ENCODE measurements at places on chromosomes 1 and 21.

GRCh38 chr1:113793878-113794834 lies 18.1 kb downstream of the RSBN1 start:
- no peak for DNase-seq

DNA sequence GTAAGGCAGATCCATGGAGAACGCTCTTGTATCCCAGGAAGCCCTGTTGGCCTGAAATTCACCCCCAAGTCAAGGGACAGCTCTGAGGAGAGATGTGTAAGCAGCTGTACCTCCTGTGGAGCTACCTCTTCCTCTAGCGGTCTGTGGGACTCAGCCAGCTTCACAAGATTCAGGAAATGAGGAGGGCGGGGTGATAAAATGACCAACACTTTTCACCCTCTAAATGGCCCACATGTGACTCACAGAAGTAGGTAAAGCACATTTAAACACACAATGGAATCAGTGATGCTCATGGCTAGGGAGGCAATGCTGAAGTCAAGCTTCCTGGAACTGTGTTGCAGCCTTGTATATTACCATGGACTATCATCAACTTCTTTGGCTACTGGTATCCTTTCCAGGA lies at the start of gene SH2D1B:
Gene SH2D1B, minus strand, starts transcription at position 135 of the 400 bp plus-strand sequence. Its CDS starts 120 bp downstream, at position 15.
- DNase-seq: no peak

DNA sequence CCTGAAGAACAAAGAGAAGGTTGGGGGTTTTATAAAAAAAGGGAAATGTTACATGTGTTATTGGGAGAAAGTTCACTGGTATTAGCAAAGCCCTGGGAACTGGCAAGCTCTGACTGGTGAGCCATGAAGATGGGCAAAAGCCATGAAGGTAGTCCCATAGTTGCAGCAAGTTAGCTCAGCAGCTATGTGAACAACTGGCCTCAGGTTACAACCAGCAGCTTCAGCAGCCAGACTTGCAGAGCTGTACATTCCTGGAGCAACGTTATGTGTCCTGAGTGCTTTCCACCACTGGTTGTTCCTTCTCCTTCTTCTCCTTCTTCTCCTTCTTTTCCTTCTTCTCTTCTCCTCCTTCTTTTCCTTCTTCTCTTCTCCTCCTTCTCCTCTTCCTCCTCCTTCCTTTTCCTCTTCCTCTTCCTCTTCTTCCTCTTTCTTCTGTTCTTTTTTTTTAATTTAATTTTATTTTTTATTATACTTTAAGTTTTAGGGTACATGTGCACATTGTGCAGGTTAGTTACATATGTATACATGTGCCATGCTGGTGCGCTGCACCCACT lies 56.1 kb upstream of the TLR5 start:
- peak; percentile 36 for DNase-seq

- DNase-seq: no peak
Measured at GRCh38 chr1:183349201-183349711, 68.9 kb downstream of the NMNAT2 start.

DNA sequence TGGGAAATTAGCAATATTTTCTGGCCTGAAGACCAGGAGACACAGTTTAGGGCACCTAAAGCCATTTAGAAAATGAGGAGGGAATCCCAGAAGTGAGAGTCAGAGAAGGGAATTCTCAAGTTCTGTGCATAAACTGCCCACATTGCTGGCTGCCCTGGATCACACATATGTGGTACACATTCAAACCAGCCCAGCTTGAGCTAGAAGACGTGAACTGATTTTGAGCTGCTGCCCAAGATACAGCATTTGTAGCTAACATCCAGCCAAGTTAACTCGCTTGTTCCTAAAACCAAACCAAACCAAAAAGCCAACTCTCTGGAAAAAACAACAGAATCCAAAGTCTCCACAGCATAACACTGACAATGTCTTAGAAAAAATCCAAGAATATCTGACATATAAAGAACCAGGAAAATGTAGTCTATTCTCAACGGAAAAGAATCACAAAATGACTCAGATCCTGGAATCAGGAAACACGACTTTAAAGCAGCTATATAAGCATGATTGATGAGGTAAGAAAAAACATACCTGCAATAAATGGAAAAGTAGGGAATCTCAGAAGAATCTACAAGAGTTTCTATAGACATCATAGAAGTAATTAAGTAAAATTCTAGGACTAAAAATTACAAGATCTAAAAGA lies 18.2 kb upstream of the QSOX1 start:
- no peak for DNase-seq

DNA sequence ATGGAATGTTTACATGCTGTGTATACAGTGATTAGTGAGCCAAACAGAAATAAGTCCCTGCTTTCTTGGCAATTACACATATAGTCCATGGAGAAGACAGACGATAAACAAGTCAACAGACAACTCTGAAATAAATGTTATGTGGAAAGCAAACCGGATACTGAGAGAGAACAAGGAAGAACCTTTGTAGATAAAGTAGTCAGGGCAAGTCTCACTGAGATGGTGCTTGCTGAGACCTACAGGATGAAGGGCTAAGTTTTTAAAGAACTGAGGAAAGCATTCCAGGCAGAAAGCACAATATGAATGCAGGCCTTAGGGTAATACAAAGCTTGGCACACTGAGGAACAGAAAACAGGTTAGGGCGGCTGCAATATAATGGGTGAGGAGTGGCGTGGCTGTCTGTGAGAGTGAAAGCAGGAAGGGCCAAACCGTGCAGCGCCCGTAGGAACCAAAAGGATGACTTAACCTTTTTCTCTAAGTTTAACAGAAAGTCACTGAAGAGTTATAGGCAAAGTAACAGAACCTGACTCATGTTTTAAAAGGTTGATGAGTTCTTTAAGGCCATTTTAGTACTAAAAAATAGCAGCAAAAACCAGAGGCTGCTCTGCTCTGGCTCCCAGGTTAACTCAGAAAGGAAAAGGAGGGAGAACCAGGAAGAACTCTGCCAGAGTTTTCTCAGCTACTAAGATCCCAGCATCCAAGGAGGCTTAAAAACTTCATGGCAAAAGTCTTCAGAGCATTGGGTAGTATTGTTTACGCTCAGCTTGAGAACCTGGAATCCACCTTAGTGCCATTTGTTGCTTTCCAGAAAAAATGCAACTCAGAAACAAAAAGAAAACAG lies 8.7 kb upstream of the TTF2 start:
- peak; percentile 37 for DNase-seq

GRCh38 chr21:33931799-33932390 lies 16.3 kb upstream of the ATP5PO start:
- DNase-seq: no peak

DNA sequence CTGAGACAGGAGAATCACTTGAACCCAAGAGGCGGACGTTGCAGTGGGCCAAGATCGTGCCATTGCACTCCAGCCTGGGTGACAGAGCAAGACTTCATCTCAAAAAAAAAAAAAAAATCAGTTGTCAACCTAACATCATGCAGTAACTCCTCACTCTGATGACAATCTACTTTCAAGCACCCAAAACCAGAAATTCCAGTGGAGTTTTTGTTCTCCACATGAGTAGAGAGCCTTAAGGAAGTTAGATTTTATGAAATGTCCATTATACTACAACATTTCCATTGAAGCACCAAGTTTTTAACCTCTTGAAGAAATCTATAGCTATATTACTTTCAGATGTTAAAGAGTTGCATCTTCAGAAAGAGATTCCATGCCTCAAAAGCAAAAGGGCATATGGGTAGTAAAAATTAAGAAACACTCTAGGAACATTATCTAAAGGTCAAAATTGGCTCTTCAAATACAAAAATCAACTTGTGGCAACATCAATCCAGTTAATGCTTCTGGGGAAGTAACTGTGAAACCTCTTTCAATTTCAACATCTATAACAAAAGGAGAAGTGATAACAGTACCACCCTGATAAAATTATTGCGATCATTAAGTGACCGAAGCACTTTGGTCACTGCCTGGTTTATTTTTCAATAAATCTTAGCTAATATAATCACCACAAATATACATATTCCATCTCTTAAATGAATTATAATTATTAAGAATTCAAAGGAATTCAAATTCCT lies 7.7 kb downstream of the LPGAT1 start:
- no peak for DNase-seq

DNA sequence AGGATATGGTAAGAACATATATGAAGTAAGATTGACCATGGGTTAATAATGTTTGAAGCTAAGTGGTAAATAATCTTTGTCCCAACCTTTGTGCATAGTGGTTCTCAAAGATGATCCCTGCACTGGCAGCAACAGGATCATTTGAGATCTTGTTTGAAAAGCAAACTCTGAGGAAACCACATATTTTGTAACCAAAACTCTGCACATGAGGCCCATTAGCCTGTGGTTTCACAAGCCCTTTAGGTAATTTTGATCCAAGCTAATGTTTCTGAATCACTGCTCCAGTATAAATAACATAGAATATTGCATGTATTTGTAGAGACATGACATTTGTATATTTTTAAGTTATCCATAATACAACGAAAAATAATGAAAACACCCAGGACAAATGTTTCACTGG lies 147.9 kb upstream of the RGS18 start:
- no peak for DNase-seq

DNA sequence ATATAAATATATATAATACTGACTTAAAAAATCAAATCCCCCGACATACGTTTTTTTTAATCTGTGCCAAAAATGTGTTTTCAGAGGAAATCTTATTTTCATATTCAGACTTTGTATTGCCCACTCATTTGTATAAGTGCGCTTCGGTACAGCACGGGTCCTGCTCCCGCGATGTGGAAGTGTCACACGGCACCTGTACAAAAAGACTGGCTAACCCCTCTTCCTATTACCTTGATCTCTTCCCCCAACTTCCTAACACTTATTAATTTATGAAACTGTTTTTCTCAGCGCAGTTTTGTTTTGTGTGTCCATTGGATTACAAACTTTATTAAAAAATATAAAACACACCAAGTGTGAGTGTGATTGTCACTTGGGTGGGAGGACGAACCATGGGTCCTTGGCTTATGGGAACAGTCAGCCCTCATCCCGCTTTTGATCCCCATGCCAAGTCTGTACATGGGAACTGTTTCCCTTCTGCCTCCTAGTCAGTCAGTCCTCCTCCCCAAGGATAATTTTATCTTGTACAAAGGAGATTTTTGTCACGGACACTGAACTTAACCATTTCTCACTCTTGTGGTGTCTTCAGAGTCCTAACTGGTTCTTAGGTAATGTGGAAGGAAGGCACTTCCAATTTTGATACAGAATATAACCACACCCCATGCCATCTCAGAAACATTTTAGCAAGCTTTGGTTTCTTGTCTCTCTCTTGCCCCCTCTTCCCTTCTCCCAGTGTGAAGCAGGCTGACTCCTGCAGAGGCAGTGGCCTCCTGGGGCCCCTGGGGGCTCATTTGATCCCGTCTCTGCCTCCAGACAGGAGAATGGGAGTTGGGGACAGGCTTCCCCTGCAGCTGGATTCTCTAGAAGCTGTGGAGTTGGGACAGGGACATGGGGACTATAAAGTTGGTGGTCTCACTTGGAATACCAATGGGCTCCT lies 35.5 kb downstream of the ZBTB17 start:
- DNase-seq: no peak

- DNase-seq: no peak
Measured at GRCh38 chr21:26082549-26082948, 88.0 kb downstream of the APP start.

- peak; percentile 34 for DNase-seq
Measured at GRCh38 chr1:113073479-113073950, 517 bp downstream of the LRIG2 start.

DNA sequence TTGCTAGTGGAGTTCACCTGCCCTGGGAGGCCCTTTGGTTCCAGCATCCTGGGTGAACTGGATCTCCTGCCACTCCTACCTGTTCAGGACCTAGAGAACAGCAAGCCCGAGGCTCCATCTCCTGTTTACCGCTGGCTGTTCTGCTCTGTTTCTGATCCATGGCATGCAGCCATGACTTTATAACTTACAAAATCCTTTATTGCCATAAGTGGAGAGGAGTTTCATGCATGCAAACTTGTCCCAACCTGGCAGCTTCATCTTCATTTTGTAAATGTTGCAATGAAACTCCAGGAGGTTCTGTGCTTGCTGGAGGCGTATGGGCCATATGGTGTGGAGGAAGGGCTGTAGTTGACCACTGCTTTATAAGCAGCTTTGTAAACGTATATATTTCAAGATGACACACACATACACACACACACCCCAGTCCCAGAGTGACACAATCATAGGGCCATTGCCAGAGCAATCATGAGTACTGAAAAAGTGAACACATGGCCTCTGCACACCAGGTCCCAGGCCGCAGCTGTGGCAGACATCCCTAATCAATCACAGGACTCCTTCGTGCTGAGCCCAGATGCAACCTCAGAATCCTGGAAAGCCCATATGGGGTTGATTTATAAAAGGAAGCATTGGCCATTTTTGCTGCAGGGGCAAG lies 69.0 kb downstream of the UBIAD1 start:
- no peak for DNase-seq

- DNase-seq: no peak
Measured at GRCh38 chr1:19429611-19430010, 55.7 kb downstream of the CAPZB start.

DNA sequence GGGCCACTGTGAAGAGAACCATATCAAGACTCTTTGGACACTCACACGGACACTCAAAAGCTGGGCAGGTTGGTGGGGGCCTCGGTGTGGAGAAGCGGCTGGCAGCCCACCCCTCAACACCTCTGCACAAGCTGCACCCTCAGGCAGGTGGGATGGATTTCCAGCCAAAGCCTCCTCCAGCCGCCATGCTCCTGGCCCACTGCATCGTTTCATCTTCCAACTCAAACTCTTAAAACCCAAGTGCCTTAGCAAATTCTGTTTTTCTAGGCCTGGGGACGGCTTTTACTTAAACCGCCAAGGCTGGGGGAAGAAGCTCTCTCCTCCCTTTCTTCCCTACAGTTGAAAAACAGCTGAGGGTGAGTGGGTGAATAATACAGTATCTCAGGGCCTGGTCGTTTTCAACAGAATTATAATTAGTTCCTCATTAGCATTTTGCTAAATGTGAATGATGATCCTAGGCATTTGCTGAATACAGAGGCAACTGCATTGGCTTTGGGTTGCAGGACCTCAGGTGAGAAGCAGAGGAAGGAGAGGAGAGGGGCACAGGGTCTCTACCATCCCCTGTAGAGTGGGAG lies 36.3 kb upstream of the TDRD10 start:
- DNase-seq: no peak

GRCh38 chr1:11187000-11187399 lies 2.2 kb upstream of the ANGPTL7 start:
- no peak for DNase-seq

- no peak for DNase-seq
Measured at GRCh38 chr1:14970115-14970798, 183.3 kb upstream of the TMEM51 start.

All from HL-60 (cell line).